ENCODE measurements at places on chromosomes 6 and 20.

DNA sequence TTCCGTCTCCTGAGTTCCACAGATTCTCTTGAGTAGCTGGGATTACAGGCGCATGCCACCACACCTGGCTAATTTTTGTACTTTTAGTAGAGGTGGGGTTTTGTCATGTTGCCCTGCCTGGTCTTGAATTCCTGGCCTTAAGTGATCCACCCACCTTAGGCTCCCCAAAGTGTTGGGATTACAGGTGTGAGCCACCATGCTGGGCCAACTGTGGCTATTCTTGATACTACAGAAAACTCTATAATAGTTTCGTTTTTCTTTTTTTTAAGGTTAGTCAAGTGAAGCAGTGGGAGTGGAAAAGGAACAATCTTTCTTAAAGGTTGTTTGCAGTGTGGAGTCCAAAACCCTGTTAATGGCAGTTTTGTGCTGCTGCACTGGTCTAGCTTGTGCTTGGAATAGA lies 84.7 kb downstream of the POPDC3 start:
- no peak for DNase-seq

GRCh38 chr6:148222376-148222775 lies 120.3 kb upstream of the SASH1 start:
- DNase-seq, result no peak

GRCh38 chr6:128144320-128144719 lies 243.5 kb upstream of the THEMIS start:
- no peak for DNase-seq

- DNase-seq, result no peak
These were observed 86.0 kb downstream of the TENT5A start for GRCh38 chr6:81666481-81666880.

GRCh38 chr6:11161031-11161956 lies 49.8 kb upstream of the ERVFRD-1 start:
- no peak for DNase-seq

GRCh38 chr6:166554316-166554715 lies 32.2 kb downstream of the RAMACL start:
- no peak for DNase-seq

DNA sequence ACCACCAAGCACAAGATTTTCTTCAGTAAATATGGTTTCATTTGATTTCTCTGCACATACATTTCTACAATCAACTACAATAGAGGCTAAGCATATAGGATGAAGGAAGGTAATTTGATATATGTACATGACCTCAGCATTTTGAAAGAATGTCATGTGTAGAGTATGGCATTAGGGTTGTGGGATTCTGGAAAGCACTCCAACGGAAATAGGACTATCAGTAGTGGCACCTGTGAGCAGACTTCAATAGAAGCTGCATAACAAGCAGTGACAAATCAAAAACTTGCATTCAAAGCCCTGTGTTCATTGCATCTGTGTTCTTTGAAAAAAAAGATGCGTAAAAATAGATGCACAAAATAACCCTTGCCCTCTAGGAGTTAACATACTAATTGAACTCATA lies 57.5 kb upstream of the EYA4 start:
- no peak for DNase-seq

DNA sequence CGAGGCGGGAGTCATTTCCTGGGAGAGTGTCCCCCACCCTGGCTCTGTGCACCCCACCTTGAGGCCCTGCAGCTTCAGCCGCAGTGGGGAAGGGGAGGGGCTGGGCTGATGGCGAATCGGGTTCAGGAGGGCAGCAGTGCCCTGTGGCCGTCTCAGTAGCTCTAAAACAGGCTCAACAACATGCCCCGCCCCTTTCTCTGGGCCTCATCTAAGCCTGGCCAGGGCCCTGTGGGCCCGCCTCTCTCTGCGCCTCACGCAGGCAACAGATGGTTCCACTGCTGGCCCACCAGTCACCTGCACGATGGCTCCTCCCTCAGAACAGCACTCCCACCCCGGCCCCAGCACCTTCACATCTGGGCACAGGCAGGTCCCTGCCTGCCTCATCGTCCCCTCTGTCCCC lies 30.2 kb downstream of the CHRNA4 start:
- no peak for DNase-seq

GRCh38 chr6:96420294-96420693 lies 101.3 kb upstream of the UFL1 start:
- no peak for DNase-seq

DNA sequence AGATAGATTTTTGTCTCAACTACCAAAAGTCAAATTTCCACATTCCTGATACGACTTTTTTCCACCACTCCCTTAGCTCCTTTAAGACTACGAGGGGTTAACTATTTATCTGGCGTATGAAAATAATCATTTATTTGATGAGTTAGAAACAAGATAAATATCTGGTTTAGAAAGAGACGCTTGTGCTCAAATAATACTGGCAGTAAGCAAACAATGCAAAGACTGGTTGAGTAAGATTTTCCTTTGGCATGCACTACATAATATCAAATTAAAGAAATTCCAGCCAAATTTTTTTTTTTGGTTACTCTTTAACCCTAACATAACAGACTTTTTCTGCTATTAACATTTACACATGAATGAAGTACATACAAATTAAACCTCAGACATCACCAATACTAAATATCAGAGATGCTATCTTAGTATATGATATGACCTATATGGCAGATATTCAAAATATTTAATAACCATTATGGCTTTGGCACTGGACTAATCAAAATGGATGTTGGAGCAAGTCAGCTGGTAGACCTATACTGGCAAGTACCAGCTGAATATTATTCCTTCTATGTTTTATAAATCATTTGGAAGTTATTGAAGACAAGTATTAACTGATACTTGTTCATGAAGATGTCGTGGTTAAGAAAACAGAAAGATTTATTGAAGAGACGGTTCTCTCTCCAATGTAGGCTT lies 345.3 kb downstream of the TFAP2B start:
- no peak for DNase-seq

- DNase-seq, result no peak
These were observed 117.9 kb downstream of the SIM1 start for GRCh38 chr6:100346828-100347227.

Data from stimulated activated CD4-positive, alpha-beta T cell treated with anti-CD3 and anti-CD28 coated beads, Interleukin-15, amount 100 ng/mL, for 48 hours (primary cell).